Activated naive CD8-positive, alpha-beta T cell treated with anti-CD3 and anti-CD28 coated beads for 36 hours (primary cell): ENCODE measurements at places on chromosomes 2 and 18. TPM values are rescaled to one million over a fixed set of nuclear protein-coding genes. Genes with fewer than 3 reads are reported as not detected.

NEU4 gene
- 0.08 TPM for total RNA-seq

TMEM247 gene
- not detected for total RNA-seq

NPPC gene
- 1.1 TPM for total RNA-seq

SPP2 gene
- not detected for total RNA-seq

STARD6 gene
- not detected for total RNA-seq

LYPD1 gene
- total RNA-seq = not detected

IL36A gene
- not detected for total RNA-seq

GRCh38 chr18:48208432-48209140, 200.6 kb downstream of the ZBTB7C start:
- DNase-seq = no peak
- H3K4me3 ChIP-seq = no peak overlapping the region
- no peaks in the 10 kb centered on the region for H3K36me3 ChIP-seq

DNA sequence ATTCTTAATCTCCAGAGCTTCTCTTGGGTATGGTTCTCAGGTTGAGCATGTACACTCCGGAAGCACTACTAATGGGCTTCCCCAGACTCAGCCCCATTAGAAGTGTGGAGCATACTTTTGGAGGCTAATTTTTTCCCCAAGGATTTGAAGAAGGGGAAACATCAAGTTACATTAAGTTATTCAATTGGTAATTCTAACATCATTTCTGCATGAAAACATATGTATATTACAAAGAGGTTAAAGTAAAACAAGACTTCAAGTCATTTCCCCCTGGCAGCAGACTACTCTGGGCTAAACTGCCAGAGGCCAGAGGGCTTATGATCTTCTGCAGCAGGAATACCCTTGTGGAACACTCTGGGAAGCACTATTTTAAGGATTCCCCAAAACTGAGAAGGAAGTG, 227.7 kb upstream of the STK17B start:
- DNase-seq = no peak
- H3K27me3 ChIP-seq = peaks cover 3% of the 10 kb centered on the region
- H3K27ac ChIP-seq = no peak overlapping the region
- H3K36me3 ChIP-seq = no peaks in the 10 kb centered on the region

DNA sequence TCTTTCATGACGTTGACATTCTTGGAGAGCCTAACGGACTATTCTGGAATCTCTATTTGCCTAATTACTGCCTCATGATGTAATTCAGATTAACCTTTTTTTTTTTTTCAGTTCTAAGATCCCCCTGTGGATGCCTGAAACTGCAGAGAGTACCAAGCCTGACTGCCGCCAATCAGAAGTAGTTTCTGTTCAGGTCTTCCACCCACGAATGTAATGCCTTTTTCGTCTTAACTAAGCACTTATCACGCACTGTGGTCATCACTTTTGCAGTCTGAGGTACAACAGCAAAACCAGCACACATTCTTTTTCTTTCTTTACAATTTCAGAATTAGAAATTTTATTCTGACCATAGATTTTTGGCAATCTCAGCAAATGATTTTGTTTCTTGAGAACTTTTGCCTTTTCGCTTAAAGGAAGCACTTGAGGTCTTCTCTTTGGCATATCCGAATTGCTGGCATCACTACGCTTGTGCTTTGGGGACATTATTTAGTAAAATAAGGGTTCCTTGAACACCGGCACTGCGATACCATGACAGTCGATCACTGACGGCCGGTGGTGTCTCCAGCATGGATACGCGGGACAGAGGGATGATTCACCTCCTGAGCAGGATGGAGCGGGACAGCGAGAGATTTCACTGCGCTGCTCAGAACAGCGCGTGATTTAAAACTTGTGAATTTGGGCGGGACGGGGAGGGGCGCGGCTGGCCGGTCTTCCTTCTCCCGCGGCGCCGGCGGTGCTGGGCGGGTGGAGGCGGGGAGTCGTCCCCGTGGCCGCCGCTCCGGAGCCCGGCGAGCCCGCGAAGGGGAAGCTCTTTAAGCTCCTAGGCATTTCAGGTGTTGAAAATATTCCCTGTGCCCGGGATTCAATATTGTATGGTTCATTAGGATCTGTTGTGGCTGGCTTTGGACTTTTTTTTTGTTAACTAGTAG, 32.0 kb upstream of the GPR55 start:
- DNase-seq = peak; percentile 62
- H3K27ac ChIP-seq = peak overlapping the region; percentile 94
- H3K4me1 ChIP-seq = peaks cover 50% of the 10 kb centered on the region
- peaks cover 10% of the 10 kb centered on the region for H3K36me3 ChIP-seq
- H3K27me3 ChIP-seq = peaks cover 48% of the 10 kb centered on the region

DNA sequence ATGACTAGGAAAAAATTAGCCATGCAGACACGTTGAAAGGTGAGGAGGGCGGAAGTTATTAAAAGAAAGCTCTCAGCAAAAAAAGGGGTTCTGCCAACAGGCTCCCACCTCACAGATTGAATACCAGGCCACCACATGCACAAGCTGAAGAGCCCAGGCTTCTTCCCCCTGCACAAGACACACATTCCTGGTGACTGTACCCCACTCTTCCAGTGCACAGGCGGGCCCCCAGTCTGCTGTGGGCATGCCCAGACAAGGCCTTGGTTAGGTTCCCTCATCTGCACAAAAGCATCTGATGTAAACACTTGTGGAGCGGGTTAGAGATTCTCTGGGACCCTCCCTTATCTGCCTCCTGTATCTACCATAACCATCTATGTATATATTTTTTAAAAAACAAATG, 81.7 kb downstream of the AGPS start:
- H3K36me3 ChIP-seq = peaks cover 78% of the 10 kb centered on the region
- DNase-seq = no peak
- H3K27me3 ChIP-seq = no peaks in the 10 kb centered on the region

GRCh38 chr18:47613929-47614328, 316.5 kb downstream of the SMAD2 start:
- H3K4me1 ChIP-seq = no peaks in the 10 kb centered on the region
- peaks cover 6% of the 10 kb centered on the region for H3K27me3 ChIP-seq
- no peak overlapping the region for H3K27ac ChIP-seq
- no peaks in the 10 kb centered on the region for H3K36me3 ChIP-seq

GRCh38 chr2:98669675-98670074, 61.3 kb downstream of the MGAT4A start:
- H3K27ac ChIP-seq = no peak overlapping the region
- peaks cover 56% of the 10 kb centered on the region for H3K4me1 ChIP-seq
- no peak overlapping the region for H3K4me3 ChIP-seq
- H3K27me3 ChIP-seq = no peaks in the 10 kb centered on the region
- H3K36me3 ChIP-seq = peaks cover 86% of the 10 kb centered on the region
- DNase-seq = no peak

GRCh38 chr18:160831-161570, 2.6 kb downstream of the USP14 start:
- no peak for DNase-seq
- no peaks in the 10 kb centered on the region for H3K27me3 ChIP-seq
- peaks cover 29% of the 10 kb centered on the region for H3K4me1 ChIP-seq
- H3K36me3 ChIP-seq = peaks cover 23% of the 10 kb centered on the region
- peak overlapping the region; percentile 57 for H3K27ac ChIP-seq

DNA sequence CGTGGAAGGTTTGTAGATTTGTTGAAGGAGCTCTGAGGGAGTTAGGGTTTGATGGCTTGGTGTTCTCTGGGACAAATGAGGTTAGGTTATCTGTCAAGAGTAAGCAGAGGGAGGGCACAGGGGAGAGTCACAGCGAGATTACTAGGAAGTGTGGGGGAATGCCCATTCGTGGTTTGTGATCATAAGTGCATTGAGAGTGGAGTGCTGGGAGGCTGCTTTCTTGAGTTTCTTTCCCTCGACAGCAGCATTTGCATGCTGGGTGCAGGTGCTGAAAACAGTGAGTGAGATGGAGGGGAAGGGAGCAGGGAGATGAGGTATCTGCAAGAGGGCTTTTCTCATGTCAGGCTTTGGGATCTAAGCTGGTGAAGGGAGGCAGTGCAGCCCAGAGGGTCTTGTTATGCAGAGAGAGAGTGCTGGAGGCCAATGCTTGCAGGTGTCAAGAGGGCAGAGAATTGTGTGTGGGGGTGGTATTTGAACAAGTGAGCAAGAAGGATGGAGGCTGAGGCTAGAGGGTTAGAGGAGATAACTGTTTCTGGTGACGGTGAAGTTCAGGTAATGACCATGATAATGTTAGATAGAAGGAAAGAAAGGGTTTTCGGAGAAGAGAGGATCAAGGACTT, 8.8 kb downstream of the RALB start:
- peak; percentile 35 for DNase-seq
- no peak overlapping the region for H3K4me3 ChIP-seq

DNA sequence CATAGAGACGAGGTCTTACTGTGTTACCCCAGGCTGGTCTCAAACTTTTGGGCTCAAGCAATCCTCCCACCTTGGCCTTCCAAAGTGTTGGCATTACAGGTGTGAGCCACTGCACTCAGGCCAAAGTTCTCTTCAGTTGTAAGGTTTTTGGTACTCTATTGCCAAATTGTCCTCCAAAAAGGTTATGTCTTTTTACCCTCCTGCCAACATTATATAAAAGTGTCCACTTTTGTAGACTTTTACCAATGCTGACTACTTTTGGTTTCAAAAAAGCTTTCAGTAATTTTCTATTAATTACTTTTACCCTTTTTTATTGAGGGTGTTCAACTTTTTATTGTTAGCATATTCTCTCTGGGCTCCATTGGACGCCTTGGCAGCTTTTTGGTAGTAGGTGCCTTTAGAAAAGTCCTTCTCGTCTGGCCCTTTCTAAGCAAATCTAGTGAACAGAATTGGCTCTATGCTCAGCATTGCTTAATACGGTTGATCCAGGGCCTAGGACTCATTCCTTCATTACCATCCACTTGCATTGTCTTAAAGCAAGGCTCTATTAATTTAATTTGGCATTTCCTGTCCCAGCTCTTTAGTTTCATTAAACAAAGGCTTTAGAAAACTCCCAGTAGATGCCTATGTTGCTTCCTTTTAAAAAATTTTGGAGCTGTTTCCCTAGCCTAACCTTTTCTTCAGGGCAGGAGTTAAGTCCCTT, 16.7 kb upstream of the IL1A start:
- H3K36me3 ChIP-seq = peaks cover 3% of the 10 kb centered on the region
- H3K27me3 ChIP-seq = no peaks in the 10 kb centered on the region
- H3K27ac ChIP-seq = no peak overlapping the region
- no peak for DNase-seq
- H3K4me1 ChIP-seq = peaks cover 19% of the 10 kb centered on the region
